ENCODE measurements at places on chromosomes 13 and 19. TPM values are rescaled to one million over a fixed set of nuclear protein-coding genes. Genes with fewer than 3 reads are reported as not detected.

ZNF667 gene
- 4.5 TPM for total RNA-seq

KL gene
- total RNA-seq: 0.25 TPM

PSG4 gene
- 0.65 TPM for total RNA-seq

ITGBL1 gene
- 3.2 TPM for total RNA-seq

PRSS57 gene
- total RNA-seq: not detected

GARIN5A gene
- total RNA-seq: not detected

PINLYP gene
- total RNA-seq: 2.8 TPM

PRR22 gene
- total RNA-seq: 0.13 TPM

ATP4B gene
- not detected for total RNA-seq

SSC5D gene
- 0.31 TPM for total RNA-seq

NEK5 gene
- 0.31 TPM for total RNA-seq

ZNF441 gene
- total RNA-seq: 6.5 TPM

TTC9B gene
- not detected for total RNA-seq

PTH2 gene
- not detected for total RNA-seq

LILRA1 gene
- total RNA-seq: not detected

VSIG10L gene
- under 0.01 TPM for total RNA-seq

TEX26 gene
- total RNA-seq: not detected

PSG7 gene
- not detected for total RNA-seq

PGLYRP2 gene
- total RNA-seq: not detected

DNAAF3 gene
- 0.19 TPM for total RNA-seq

TYROBP gene
- total RNA-seq: not detected

FKBP8 gene
- 142 TPM for total RNA-seq

KLK2 gene
- not detected for total RNA-seq

PLPPR3 gene
- total RNA-seq: 0.16 TPM

TMEM255B gene
- 27.5 TPM for total RNA-seq

KLHL1 gene
- not detected for total RNA-seq

NHLRC3 gene
- total RNA-seq: 7.1 TPM

CACNG7 gene
- not detected for total RNA-seq

C19orf53 gene
- total RNA-seq: 39.2 TPM

CGB2 gene
- not detected for total RNA-seq

IFNL3 gene
- total RNA-seq: not detected

MYH14 gene
- not detected for total RNA-seq

DIRAS1 gene
- total RNA-seq: under 0.01 TPM

FCHO1 gene
- total RNA-seq: 1.1 TPM

KIR2DL1 gene
- not detected for total RNA-seq

ZNF570 gene
- 7.6 TPM for total RNA-seq

NFKBIB gene
- 9.6 TPM for total RNA-seq

RHPN2 gene
- 0.49 TPM for total RNA-seq

ZNF836 gene
- total RNA-seq: 5.3 TPM

PTGER1 gene
- 0.16 TPM for total RNA-seq

RFPL4AL1 gene
- total RNA-seq: not detected

KCTD12 gene
- total RNA-seq: 244 TPM

CEACAM20 gene
- total RNA-seq: not detected

WBP4 gene
- 9.6 TPM for total RNA-seq

AMER2 gene
- total RNA-seq: not detected

CABP5 gene
- total RNA-seq: not detected

POGLUT2 gene
- 23.3 TPM for total RNA-seq

COL5A3 gene
- total RNA-seq: 0.19 TPM

CEACAM4 gene
- total RNA-seq: not detected

C3 gene
- total RNA-seq: 4.5 TPM

ANGPTL8 gene
- total RNA-seq: not detected

EFNB2 gene
- total RNA-seq: 55.8 TPM

OVOL3 gene
- total RNA-seq: not detected

RFPL4A gene
- total RNA-seq: 2.3 TPM

GPATCH1 gene
- 6.9 TPM for total RNA-seq

PSG6 gene
- total RNA-seq: not detected

DNAJC15 gene
- total RNA-seq: 16.1 TPM

Measured in bladder microvascular endothelial cell (primary cell).